Right ventricle myocardium inferior (tissue), 1 donor: ENCODE measurements at places on chromosomes 7 and 10. TPM values are rescaled to one million over a fixed set of nuclear protein-coding genes. Genes with fewer than 3 reads are reported as not detected.

GRCh38 chr10:123501148-123501547 lies 165.0 kb upstream of the GPR26 start:
- no peak for DNase-seq

GRCh38 chr10:101550965-101551364 lies 37.1 kb downstream of the POLL start:
- DNase-seq, result no peak

The JAKMIP3 gene
- total RNA-seq, result 1.6 TPM

GRCh38 chr10:124220971-124221355 lies 127.6 kb upstream of the CHST15 start:
- DNase-seq, result no peak

The ZPBP gene
- total RNA-seq, result not detected

DNA sequence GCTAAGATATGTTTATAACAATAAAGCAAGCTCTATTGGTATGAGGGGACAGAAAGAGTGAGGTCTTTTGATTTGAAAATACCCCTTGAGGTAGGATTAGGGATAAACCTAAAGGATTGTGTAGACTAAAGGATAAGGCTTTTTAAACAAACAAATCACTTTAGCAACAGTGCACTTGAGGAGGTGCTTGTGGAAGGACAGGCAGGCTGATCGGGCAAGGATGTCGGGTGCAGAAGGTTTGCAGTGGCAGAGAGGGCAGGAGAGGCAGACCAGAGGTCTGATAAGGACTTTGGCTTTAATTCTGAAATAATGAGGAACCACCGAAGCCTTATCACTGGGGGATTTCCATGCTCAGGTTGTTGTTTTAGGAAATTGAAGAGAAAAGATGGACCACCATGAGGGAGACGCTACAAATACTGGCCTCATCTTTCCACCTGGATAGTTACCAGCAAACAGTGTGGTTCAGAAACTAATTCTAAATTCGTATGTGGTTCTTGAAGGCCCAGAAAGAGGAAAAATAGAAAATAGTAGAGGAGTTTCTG lies 119.5 kb upstream of the KLF6 start:
- DNase-seq, result no peak
